ENCODE measurements at places on chromosomes 16 and 17.

DNA sequence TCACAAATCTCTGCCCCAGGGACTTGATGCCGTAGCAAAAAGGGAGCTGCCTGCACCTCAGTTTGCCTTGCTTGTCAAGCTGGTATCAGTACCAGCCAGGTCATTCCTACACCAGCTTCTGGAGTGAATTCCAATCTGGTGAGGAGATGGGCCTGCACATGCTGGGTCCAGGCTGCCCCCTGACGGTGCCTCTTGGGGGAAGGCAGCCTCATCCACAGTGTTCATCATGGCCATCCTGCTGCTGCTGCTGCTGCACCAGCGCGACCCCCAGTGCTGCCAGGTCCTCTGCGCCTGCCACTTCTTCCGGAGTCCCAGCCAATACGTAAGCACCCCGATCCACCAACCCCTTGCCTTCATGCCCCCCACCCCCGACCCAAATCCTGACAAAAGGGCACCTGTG is 8.3 kb downstream of the MRPL27 start:
- no peak for DNase-seq

- DNase-seq: no peak
Observed at GRCh38 chr17:59124665-59125064, 18.0 kb upstream of the TRIM37 start.

GRCh38 chr17:2087597-2088211 is 32.8 kb downstream of the HIC1 start:
- DNase-seq: peak; percentile 60

GRCh38 chr17:63919311-63919723 is 678 bp upstream of the GH1 start:
- peak; percentile 79 for DNase-seq

GRCh38 chr17:19364699-19365498 is 2.4 kb upstream of the B9D1 start:
- no peak for DNase-seq

- DNase-seq: peak; percentile 77
Observed at GRCh38 chr16:88650749-88651275, at the start of gene CYBA. Gene CYBA (minus strand): TSS chr16:88651053. CDS start chr16:88651013, 40 bp downstream.

DNA sequence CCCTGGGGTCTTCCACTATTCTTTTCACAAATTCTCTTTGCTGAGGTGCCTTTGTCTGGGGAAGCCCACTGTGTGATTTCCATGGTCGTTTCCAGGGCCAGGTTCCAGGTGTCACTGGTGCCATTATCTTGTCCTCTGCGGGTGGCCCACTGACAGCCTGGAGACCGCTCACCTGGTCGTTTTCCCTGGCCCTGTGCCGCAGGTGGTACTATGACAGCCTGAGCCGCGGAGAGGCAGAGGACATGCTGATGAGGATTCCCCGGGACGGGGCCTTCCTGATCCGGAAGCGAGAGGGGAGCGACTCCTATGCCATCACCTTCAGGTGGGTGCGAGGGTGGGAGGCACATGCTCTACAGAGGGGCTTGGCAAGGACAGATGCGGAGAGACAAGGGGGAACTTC is 98.9 kb downstream of the SDR42E1 start:
- no peak for DNase-seq

GRCh38 chr17:72184805-72185204 is 64.0 kb downstream of the SOX9 start:
- no peak for DNase-seq

DNA sequence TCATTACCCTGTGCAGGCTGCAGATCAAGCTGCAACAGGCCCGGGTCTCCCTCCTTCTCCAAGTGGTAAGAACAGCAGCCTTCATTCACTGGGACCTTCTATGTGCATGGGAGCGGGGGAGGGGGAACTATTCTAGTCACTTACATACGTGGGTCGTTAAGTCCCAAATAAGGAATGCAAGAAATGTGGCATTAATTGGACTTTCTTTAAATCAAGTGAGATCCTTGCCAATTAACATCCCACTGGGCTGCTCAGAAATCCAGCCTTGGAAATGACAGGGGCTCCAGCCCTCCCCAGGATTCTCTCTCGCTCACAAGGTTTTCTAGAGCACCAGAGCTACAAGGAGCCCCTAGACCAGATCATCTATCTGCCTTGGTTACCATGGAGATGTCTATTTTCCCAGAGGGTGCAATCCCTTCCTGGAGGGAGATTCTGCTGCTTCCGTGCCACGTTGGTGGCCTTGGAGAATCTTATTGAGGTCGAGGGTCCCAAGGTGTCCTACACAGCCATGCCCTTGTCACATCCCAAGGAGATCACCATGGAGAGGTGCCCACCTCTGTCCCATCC is 5.2 kb upstream of the EIF1 start:
- DNase-seq: no peak

DNA sequence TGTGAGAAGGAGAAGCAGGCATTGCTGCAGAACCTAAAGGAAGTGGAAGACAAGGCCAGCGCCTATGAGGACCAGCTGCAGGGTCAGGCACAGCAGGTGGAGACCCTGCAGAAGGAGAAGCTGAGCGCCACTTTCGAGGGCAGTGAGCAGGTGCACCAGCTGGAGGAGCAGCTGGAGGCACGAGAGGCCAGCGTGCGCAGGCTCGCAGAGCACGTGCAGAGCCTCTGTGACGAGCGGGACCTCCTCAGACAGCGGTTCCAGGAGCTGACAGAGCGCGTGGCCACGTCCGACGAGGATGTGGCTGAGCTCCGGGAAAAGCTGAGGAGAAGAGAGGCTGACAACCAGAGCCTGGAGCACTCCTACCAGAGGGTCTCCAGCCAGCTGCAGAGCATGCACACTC is 41.5 kb downstream of the PLD6 start:
- DNase-seq: no peak

DNA sequence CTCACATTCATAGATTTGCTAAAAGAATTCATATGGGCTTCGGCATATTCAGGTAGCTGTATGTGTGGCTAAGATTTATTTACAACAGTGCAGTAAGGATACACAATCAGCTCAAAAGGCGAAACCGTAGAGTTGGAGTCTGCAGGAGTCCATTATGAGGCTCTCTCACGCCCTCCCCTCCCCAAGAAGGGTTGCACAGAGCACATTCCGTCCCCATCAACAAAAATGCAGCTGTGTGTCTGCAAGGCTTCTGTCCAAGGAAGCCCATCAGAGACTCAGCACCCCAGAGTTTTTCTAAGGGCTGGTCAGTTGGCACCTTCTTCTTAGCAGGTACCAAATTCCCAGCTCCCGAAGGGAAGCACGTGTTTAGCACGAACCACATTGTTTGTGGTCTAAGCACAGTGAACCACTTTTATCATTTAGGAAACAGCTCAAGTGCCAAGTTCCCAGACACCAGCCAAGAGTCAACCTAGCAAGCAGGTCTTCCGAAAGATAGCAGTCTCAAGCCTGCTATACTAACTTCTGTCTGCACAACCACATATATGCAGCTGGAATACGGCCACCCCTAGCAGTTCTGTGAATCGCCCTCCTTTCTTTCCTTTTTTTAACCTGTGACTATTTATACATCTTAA is 28.5 kb upstream of the MEAK7 start:
- no peak for DNase-seq

DNA sequence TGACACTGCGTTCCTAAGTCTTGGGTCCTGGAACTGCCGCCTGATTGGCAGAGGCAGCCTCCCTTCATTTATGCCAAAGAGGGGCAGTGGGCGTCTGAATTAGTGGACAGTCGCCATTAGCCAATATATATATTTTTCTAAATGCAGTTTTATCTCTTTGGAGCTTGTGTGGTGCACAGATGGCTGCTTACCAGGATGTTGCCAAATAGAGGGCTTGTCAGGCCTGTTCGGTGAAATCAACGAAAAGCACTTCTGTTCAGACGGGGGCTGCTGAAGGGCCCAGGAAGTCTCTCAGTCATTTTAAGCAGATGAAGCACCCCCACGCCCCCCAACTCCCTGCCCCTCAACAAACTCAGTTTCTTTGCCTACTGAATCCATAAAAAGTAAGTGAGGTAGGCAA is 66.0 kb downstream of the RAP1GAP2 start:
- no peak for DNase-seq

DNA sequence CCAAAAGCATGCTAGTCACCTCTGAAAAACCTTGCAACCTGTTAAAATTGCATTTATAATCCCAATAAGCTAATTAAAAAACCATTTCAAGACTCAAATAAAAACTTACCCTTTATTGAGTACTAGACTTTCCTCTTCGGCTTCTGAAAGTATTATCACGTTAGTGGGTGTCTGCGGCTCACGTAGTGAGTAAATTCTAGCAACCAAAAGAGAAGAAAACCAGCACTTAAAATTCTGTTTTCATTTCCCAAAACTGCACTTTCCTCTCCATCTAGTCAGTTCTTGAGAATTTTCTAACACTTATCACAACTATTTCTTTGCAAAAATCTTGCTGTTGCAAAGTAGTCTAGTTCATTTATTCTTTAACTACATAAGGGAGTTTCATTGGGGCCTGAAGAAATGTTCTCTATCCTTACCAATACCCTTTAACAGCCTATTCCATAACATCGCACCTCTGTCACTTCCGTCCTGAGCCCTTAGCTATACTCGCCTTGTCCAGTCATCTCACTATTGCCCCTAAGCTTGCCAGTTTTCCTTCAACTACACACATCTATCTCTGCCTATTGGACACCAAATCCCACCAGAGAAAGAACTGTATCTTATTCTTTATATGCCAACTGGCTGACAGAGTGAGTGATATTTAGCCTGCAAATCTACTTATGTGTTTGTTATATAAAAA is 8.7 kb downstream of the NUP88 start:
- no peak for DNase-seq

DNA sequence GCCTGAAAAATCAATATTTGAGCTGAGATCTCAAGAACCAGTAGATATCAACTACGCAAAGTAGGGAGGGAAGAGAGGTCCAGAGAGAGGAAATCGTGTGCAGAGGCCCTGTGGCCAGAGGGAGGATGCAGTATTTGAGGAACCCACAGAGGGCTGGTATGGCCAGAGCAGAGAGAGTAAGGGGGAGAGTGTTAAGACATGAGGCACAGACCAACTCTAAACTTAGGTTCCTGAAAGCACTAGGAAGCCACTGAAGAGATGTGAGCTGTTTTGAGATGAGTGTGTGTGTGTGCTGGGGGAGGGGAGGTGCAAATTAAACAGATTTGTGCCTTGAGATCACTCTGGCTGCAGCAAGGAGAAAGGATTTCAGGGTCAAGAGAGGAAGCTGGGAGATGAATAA is 10.9 kb downstream of the SLC13A2 start:
- DNase-seq: no peak

DNA sequence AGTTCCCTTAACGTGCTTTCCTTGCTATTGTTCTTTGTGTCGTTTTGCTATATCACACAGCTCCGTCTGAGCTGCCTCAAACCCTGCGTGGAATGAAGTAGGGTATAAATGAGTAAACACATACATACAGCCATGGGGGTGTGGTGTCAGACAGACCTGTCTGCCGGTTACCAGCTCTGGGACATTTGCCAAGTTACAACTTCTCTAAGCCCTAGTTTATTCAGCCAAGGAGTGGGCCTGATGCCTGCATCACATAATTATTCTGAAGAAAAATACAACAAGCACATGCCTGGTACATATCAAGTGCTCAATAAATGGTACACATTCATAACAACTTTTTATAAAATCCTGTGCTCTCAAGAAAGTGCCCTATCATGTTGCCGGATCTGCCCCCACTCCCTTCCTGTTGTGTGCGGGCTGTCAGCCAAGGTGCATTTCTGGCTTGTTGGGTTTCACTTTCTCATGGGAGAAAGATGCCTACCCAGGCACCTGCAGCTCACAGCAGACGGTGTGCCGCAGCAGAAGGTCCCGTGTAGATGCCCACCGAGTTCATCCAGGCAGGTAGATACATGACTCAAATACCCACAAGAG is 30.5 kb downstream of the SMPD3 start:
- peak; percentile 70 for DNase-seq

DNA sequence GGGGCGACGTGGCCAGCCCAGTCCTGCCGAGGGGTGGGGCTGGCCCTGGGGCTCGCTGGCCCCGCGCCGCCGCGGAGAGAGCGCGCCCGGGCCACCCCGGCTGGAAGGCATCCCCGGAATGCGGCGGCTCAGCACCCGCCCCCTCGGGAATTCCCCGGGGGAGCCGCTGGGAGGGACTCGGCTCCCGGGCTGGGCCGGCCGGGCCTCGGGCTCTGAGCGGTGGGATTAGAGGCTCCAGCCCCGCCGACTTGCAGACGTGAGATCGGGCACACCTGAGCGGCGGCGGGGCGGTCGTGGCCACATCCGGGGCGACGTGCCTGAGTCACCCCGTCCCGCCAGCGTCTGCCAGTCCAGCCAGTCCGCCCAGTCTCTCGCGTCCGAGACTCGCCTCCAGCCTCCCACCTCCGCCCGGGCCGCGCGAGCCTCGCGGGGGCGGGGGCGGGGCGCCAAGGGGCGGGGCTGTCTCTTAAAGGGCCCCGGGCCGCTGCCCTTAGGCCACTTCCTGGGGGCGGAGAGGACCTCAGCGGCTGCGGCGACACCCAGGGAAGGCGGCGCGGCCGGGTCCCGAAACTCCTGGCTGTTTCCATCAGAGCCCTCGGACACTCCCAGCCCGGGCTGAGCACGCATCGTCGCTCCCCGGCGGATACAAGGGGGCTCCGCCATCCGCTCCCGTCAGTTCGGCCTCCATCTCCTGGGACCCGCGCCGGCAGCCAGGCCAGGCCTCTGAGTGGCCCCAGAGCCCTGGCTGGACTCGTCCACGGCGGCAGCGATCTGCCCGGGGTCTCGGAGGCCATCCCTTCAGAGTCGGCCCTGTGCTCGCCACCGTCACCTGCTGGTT is at the start of gene KCTD11:
Gene KCTD11, plus strand, starts transcription at position 498 of the 838 bp plus-strand sequence.
- peak; percentile 84 for DNase-seq

DNA sequence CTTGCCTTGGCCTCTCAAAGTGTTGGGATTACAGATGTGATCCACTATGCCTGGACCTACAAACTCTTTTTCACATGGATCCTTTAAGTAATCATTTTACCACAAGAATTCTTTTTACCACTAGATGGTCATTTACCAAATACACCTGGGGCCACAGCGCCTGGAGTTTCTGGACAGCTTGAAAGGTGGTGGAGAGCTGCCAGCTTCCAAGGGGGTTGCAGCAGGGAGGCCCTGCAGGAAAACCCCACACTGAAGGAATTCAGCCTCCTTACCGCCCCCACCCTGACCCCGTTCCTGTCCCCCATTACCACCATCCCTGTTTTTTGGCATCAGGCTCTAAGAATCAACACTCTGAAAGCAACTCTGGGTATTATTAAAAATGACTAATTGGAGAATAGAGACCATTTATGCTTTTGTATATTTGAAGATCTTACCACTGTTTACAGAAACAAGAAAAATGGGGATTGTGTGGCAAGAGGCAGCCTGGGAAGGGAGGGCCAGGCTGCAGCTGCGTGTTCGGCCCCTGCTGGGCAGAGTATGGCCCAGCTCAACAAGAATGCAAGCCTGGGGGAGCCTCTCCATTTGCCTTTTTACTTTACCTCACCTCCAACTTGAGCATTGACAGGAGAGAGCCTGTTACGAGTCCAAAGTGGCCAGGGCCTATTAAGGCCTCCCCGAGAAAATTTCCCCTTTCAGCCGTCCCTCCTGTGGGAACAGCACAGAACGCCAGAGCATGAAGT is 209.9 kb downstream of the ZFHX3 start:
- DNase-seq: no peak

- DNase-seq: no peak
Observed at GRCh38 chr17:72656130-72656763, 436.2 kb downstream of the SLC39A11 start.

- no peak for DNase-seq
Observed at GRCh38 chr17:73638556-73638955, 5.7 kb downstream of the SDK2 start.

Data from stimulated activated CD4-positive, alpha-beta T cell treated with anti-CD3 and anti-CD28 coated beads, Interleukin-2, amount 100 ng/mL, for 24 hours (primary cell).